ENCODE measurements at places on chromosomes 3 and 15.

DNA sequence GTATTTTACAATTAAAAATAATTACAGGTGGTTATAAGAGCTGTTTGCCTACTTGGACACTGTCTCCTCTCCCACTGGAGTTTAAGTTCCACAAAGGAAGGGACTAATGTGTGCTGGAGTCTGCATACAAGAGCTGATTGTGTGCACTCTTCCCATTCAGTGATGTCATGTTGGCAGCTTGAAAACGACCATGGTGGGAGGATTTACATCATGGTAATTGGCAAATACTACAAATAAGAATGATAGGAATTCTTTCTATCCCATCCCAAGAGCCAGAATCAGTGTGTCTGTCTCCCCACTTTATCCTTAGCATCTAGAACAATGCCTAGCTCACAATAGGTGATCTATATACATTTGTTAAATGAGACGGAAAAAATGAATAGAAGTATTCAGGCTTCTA is 14.1 kb downstream of the ITGA11 start:
- DNase-seq, result no peak

- no peak for DNase-seq
Observed at GRCh38 chr3:11565072-11565471, 78.6 kb downstream of the VGLL4 start.

DNA sequence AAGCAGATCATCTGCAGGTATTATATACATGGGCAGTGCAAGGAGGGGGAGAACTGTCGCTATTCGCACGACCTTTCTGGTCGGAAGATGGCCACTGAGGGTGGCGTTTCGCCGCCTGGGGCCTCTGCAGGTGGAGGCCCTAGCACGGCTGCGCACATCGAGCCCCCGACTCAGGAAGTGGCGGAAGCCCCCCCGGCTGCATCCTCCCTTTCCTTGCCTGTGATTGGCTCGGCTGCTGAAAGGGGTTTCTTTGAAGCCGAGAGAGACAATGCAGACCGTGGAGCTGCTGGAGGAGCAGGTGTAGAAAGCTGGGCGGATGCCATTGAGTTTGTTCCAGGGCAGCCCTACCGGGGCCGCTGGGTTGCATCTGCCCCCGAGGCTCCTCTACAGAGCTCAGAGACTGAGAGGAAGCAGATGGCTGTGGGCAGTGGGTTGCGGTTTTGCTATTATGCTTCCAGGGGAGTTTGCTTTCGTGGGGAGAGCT is 639 bp downstream of the MKRN3 start:
- peak; percentile 50 for DNase-seq

DNA sequence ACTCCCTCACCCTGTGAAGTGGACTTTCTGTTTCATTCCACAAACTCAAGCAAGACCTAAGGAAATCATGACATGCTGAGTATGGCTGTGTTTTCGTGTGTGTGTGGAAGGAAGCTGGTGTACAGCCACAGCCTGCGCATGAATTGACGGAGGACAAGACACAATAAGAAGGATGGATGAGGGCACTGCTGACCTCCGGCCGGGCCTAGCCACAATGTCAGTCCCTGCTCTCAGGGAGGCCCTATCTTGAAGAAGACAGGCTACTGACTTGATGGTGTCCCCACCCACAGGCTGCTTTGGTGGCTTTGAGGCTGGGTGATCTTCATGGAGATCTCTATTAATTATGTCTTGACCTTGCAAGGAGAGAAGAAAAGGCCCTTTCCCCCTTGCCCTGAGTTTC is 39.3 kb upstream of the CDCP1 start:
- no peak for DNase-seq
